ENCODE measurements at places on chromosomes 1 and 21. TPM values are rescaled to one million over a fixed set of nuclear protein-coding genes. Genes with fewer than 3 reads are reported as not detected.

GRCh38 chr1:243316366-243316989, 60.6 kb downstream of the SDCCAG8 start:
- H3K36me3 ChIP-seq = no peaks in the 10 kb centered on the region
- H3K4me1 ChIP-seq = no peaks in the 10 kb centered on the region
- no peaks in the 10 kb centered on the region for H3K27me3 ChIP-seq
- H3K4me3 ChIP-seq = no peak overlapping the region

DNA sequence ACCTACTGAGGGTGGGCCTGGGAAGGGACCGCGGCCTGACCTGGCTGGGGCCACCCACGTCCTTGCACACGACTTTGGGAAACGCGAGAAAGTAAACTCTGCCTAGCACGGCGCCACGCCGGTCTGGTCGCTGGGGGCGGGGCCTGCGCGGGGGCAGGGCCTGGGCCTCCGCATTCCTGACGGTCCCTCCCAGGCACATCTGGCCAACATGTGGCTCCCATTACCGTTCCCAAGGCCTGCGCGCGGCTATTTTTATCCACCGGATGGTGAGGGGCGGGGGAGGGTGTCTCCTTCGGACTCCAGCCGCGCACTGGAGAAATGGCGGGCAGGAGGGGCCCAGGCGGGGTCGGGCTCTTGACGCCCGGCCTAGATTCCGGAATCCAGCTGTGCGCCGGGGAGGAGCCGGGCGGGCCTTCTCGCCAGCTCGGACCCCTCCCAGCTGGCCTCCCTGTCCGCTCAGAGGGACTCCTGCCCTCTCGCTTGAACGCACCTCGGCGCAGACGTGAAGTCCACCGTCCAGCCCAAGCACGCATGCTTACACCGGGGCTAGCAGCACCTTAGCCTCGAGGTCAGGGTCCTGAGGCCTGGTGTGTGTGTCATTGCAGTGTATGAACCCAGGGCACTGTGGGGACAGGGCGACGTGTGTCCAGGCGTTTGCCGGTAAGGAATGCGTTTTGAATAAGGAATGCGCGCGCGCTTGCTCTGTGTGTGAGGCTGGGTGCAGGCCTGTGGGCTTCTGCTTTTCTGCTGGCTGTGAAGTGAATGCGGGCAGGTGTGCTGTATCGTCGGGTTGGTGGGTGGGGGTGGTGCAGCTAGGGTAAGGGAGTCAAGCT, 2.1 kb downstream of the EVA1B start:
- no peak overlapping the region for H3K27ac ChIP-seq
- H3K4me3 ChIP-seq = no peak overlapping the region
- peak; percentile 25 for DNase-seq
- no peaks in the 10 kb centered on the region for H3K27me3 ChIP-seq
- H3K36me3 ChIP-seq = no peaks in the 10 kb centered on the region

The B3GALT2 gene
- total RNA-seq = 15.1 TPM

DNA sequence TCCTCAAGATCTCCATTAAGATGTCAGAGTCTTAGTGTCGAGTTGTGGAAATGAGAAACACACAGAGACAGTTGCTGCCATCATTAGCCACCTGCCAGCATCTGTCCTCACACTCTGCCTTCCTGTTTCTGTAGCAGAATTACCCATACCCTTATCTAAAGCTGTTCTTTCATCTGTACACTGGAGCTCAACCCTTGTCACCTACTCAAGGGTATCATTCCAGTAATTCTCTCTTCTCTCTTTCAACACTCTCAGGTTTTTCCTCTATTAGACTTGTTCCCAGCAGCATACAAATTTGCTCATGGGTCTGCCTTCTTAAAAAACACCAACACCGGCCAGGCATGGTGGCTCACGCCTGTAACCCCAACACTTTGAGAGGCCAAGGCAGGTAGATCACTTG, 27.4 kb upstream of the RNF2 start:
- no peak overlapping the region for H3K4me3 ChIP-seq
- H3K27me3 ChIP-seq = no peaks in the 10 kb centered on the region
- no peaks in the 10 kb centered on the region for H3K4me1 ChIP-seq
- no peaks in the 10 kb centered on the region for H3K36me3 ChIP-seq
- DNase-seq = no peak

DNA sequence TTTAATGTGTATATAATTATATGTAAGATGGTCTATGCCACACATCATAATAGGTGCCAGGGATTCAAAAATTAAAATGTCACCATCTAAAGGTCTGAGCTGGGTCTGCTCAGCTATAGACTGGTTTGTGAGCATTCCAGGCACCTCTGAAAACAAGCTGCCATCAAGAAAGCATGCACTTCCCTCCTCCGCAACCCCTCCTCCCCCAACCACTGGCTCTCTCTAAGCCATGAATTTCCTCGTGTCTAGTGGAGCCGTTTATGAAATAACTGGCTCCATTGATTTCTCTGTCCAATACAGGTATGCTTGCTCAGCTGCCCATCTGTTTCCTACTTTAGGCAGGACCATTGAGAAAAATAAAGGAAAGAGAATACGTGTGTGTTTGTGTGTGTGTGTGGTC, 522.6 kb upstream of the PLXNA2 start:
- no peak overlapping the region for H3K27ac ChIP-seq
- H3K4me3 ChIP-seq = no peak overlapping the region
- no peak for DNase-seq
- H3K4me1 ChIP-seq = no peaks in the 10 kb centered on the region

The MIER1 gene
- 81.3 TPM for total RNA-seq

GRCh38 chr1:53442299-53442698, 16.9 kb upstream of the DMRTB1 start:
- H3K36me3 ChIP-seq = no peaks in the 10 kb centered on the region
- no peak for DNase-seq
- no peaks in the 10 kb centered on the region for H3K4me1 ChIP-seq
- no peaks in the 10 kb centered on the region for H3K27me3 ChIP-seq
